ENCODE measurements at places on chromosomes 2 and 18.
A peak's percentile ranks its signal among the peaks of the same experiment; 100 is the strongest.

GRCh38 chr2:98867539-98868309 lies 68.3 kb downstream of the CRACDL start:
- DNase-seq, result no peak

GRCh38 chr2:142668420-142668819 lies 209.0 kb upstream of the KYNU start:
- DNase-seq, result no peak

DNA sequence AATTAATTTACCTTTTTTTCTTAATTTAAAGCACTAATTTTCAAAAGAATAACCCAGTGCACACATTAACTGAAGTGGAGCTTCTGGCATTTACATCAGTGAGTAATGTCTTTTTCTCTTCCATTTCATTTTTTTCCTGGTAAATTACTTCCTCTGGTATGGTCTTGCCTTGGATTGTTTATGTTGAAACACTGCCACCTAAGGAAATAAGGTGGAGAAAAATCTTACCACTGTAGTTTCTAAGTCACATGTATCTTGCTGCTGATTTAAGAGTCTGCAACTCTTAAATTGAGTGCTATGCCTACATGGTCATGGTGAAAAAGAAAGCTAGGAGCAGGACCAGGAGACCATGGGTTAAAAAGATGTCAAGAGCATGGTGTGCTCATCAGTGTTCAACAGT lies 51.0 kb downstream of the TTC27 start:
- DNase-seq, result no peak

DNA sequence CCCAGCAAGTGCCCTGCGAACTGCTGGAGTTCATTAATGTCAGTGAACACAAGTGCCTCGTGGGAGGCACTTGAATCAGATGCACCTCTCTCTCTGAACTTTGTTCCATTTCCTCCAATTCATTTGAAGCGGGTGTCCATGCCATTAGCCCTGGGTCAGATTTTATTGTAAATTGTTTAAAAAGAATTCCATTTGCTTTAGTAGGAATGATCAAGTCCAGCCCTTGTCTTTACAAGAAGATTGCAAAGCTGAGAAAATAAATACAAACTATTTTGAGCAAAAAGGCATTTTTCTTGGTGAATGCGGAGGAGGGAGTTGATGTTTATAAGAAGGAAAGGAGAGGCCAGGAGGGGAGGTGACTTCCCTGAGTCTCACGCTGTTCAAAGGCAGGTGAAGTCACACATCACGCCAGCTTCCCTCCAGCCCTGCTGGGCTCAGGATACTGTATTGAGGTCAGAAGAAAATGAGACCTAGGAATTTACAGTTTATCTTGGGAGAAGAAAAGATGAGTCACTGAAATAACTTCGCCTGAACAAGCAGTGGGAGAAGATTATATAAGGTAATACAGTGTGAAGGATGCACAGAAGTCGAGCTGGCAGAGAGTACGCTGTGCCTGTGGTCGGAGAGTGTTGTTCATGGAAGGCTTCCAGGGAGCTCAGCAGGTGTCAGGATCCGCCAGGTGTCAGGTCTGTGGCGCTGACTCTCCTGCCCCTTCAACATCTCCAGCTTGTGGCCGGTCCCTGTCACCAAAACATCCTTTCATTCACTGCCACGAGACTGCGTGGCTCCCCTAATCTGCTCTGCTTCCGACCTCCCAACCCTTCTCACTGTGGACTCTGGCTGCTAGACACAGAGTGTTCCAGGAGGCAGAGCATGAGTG lies 36.5 kb downstream of the EFR3B start:
- DNase-seq, result no peak

DNA sequence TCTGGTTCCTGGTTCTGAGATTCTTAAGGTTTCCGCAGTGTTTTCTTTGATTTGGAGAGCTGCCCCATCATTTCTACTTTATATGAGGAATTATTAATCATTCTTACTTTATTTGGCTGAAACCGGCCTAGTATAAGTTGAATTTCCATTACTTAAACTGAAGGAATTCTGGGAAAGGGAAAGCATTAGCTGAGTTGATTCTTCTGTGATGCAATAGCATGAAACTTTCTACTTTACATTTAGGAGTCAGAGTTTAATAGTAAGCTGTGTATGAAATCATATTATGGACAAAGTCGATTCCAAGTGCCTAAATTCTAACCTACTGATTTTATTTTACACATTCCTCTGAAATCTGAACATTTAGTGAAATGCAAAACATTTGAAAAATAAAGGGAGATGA lies 1269.7 kb upstream of the ZEB2 start:
- DNase-seq, result no peak

- DNase-seq, result no peak
Measured at GRCh38 chr2:147789287-147789686, 55.5 kb upstream of the ACVR2A start.

GRCh38 chr2:41457026-41457425 lies 590.8 kb upstream of the PKDCC start:
- DNase-seq, result no peak

DNA sequence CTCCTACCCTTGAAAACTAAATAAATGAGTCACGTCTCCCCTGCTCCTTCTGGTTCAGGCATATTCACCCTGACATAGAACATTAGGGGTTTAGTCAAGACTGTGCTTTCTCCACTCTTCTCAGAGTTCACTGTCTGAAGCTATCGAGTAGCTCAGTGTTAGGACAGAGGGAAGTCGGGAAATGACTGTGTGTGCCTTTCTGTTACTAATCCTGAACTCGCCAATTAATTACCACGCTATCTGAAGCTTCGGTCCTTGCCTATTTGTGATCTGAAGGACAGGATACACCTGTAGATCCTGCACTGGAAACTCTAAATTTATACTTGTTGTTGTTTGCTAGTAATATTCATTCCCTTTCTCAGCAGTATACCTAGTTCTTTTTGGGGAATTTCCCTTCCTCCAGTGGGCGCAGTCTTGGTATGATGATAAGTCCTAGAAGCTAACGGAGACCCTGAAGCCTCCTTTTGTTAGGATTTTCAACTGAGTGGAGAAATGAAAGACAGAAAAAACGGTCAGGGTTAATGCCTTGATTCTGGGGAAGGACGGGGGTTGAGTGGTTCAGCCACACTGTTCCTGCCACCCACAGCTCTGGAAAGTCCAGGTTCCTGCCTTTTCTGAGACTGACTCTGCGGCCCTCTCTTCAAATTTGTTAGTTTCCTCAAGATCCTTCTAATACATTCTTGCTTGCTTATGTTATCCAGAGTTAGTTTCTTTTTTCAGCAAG lies 218.0 kb downstream of the DLGAP1 start:
- no peak for DNase-seq

GRCh38 chr18:10579079-10579867 lies 53.4 kb downstream of the NAPG start:
- DNase-seq, result no peak

GRCh38 chr2:44077942-44078511 lies 82.2 kb upstream of the LRPPRC start:
- no peak for DNase-seq

DNA sequence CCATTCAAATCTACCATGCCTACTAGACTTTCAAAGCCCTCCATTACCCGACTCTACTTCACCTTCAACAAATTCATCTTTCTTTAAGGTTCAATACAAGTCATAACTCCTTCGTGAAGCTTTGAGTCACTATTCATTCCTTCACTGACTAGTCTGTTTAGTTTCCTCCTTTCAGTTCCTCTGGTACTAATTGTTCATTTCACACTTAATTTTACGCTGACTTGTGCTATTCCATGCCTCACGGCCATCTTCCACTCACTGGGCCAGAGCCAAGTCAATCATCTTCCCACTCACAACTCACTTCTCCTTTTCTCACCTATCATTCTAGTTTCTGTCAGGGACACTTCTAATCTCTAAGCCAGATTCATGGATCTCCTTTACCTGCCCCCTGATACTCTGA lies 136.2 kb downstream of the MTX2 start:
- DNase-seq, result no peak

GRCh38 chr2:99572373-99573164 lies 82.8 kb upstream of the REV1 start:
- no peak for DNase-seq

DNA sequence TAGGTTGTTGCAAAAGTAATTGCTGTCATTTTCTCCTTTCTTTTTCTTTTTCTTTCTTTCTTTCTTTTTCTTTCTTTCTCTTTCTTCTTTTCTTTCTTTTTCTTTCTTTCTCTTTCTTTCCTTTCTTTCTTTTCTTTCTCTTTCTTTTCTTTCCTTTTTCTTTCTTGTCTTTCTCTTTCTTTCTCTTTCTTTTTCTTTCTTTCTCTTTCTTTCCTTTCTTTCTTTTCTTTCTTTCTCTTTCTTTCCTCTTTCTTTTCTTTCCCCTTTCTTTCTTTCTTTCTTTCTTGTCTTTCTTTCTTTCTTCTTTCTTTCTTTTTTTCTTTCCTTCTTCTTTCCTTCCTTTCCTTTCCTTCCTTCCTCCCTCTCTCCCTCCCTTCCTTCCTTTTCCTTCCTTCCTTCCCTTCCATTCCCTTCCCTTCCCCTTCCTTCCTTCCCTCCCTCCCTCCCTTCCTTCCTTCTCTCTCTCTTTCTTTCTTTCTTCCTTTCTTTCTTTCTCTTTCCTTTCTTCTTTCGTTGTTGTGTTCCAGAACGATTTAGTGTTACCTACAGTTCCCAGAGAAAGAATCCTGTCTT lies 178.9 kb downstream of the RPIA start:
- DNase-seq, result no peak

GRCh38 chr2:82254728-82255127 lies 1950.2 kb upstream of the LRRTM1 start:
- no peak for DNase-seq

DNA sequence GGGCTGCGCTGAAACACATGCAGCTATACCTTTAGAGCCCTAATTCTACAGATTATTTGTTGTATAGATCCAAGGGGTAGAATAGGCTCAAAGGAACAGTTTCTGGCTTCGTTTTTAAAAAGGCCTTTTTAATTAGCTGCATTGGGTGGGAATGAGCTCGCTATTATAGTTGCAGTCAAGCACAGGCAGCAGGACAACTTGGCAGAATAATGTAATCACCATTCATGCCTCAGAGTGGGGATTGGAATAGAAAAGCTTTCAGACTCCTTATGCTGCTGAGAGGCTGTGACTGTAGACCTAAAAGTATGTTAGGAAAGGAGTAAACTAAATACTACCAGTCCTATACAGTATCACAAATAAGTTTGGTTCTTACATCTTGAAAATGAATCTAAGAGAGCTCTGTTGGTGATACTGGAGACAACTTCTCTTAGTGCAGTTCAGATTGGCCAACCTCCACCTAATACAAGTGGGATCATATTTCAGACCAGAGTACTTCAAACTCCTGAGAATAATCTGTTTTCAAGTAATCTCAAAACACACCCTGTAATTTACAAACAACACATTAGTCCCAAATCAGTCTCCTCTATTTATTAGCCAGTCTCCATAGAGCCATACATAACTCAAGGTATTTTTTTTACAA lies 121.4 kb downstream of the ANTXR1 start:
- no peak for DNase-seq

DNA sequence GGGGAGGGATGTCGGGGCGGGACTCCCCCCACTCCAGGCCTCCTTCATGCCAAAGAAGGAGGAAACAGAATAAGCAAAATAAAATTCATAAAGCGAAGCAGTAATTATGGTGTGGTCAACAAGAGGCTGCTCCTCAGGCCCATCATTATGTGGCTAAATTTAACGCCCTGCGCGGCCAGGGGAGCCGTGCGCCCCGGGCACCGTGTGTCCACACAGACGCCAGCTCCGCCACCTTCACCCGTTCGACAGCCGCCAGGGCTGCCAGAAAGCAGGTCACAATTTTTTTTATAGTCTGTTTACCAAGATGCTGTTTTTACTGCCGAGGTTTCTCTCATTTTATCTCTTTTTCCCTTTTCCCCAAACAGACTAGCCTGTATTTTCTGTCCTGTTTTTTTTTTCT lies 31.0 kb downstream of the NHEJ1 start:
- DNase-seq, result no peak

GRCh38 chr2:226491112-226491511 lies 308.5 kb downstream of the IRS1 start:
- DNase-seq, result no peak

- DNase-seq, result no peak
Measured at GRCh38 chr18:24185805-24186204, 46.9 kb downstream of the CABYR start.

DNA sequence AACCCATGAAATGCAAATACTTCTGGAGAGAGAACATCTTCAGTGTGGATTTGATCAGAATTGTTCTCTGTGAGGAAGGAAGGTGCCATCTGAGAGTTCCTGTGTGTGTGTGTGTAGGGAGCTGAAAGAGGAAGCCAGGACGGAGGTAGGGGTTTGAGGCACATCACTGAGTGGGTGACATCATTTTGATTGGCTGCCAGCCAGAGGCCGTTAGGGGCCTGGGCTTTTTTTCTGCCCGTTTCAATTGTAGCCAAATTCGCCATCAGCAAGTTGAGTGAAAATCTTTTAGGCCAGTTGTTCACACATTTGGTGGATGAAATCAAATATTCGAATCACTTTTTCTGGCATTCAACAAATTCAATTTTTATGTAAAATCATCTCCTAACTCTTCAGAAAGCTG lies 48.9 kb downstream of the TSN start:
- no peak for DNase-seq

GRCh38 chr2:37600735-37601134 lies 70.7 kb downstream of the CDC42EP3 start:
- no peak for DNase-seq

DNA sequence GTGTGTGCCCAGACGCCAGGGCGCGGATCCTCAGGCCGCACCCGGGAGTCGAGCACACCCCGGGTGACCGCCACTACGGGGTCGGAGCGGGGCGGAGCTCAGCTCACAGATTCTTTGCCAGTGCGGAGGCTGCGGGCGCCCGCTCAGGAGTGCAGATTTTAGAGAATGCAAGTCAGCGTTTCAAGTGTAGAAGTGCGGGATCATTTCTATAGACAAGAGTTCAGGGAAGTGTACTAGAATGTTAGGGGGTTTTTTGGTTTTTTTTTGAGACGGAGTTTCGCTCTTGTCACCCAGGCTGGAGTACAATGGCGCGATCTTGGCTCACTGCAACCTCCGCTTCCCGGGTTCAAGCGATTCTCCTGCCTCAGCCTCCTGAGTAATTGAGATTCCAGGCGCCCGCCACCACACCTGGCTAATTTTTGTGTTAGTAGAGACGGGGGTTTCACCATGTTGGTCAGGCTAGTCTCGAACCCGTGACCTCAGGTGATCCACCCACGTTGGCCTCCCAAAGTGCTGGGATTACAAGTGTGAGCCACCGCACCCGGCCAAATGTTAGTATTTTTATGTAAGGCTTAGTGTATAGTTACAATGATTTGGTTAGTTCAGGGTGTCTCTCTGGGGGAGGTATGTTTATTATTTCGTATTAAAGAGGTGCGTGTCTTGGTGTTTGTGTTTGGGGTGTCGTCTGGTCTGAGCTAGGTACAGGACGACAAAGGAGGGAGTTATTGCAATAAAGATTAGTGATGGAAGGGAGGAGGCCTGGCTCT lies 619 bp upstream of the FAM168B start:
- peak; percentile 48 for DNase-seq
